ENCODE measurements at places on chromosomes 2 and 18.

- DNase-seq: no peak
These were observed 94.5 kb downstream of the MTCL1 start for GRCh38 chr18:8799596-8800441.

GRCh38 chr2:18345848-18346247 is 214.6 kb downstream of the RDH14 start:
- no peak for DNase-seq

GRCh38 chr2:226618544-226618874 is 181.1 kb downstream of the IRS1 start:
- no peak for DNase-seq

DNA sequence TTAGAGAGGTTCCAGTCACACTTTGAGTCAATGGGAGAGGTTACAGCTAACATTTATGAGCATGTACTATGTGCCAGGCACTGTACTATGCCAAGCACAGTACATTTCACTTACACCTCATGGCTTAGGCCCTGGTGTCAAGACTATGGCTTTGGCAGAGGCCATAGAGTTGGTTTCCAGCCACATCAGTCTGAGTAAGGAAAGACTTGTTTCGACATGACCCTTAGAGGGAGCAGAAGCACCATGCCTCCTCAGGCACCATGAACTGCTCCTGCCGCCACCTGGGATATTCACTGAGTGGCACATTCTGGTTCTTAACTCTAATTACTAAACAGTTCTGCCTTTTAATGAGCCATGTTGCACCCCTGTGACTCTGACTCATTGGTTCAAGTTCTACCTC is 12.7 kb downstream of the DGUOK start:
- peak; percentile 40 for DNase-seq

DNA sequence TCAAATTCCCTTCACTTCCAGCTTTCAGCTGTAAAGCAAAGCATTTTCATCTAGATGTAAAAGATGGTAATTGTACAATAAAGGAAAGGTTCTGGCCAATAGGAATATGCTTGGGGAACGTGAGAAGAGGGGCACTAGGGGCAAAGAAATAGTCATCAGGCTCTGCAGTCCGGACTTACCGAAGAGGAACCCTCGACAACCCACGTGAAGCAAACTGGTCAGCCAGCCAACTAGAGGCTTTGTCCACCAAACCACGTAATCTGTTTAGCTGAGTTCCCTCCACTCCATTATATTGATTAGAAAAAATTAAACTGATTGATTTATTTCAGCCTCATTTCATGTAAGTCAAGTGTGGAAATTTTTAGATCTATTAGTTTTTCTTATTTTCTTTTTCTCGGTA is 300.4 kb upstream of the FANCL start:
- no peak for DNase-seq

- DNase-seq: no peak
These were observed 810.6 kb upstream of the PIK3C3 start for GRCh38 chr18:41144441-41144840.

GRCh38 chr18:51074605-51075004 is 44.6 kb downstream of the SMAD4 start:
- no peak for DNase-seq

DNA sequence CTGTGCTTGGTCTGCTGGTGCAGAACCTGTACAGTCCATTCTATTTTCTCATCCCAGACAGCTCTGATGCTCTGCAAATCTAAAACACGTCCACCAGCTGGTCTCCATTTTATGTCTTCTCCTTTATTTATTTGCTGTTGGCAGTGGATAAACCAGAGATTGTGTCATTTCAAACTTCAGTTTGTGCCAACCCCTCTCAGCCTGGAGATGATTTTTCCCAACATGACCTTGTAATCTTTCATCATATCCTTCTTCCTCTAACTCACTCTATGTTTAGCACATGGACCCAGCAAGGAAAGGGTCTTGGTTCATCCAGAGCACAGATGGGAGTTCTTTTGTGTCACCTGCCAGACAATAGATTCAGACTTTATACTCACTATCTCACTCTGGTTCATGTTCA is 273.2 kb downstream of the MTX2 start:
- no peak for DNase-seq

DNA sequence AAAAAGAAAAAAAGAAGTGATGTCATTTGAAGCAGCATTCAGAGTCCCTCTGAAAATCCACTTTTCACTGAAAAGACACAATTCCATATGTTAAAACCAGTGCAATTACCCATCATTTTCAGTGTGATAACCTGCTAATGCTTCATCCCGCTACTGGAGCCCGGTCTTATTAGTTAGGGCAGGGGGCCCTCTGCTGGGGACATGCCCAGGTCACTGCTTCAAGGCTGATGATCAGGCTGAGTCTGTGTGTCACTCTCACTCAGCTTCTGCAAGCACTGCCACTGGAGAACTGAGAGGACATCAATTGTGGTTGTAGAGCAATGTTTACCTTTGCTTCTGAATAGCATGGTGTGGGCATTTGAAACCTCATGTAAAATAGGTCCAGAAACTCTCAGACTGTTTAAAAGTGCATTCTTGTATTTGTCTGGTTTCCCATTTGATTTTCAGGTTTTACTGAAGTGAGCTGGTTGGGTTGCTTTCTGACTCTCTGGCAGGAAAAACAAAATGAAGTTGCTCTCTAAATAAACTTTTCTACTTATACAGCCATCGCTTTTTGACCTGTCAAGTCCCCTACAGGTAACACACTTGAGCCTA is 49.2 kb upstream of the NXPH2 start:
- peak; percentile 10 for DNase-seq

DNA sequence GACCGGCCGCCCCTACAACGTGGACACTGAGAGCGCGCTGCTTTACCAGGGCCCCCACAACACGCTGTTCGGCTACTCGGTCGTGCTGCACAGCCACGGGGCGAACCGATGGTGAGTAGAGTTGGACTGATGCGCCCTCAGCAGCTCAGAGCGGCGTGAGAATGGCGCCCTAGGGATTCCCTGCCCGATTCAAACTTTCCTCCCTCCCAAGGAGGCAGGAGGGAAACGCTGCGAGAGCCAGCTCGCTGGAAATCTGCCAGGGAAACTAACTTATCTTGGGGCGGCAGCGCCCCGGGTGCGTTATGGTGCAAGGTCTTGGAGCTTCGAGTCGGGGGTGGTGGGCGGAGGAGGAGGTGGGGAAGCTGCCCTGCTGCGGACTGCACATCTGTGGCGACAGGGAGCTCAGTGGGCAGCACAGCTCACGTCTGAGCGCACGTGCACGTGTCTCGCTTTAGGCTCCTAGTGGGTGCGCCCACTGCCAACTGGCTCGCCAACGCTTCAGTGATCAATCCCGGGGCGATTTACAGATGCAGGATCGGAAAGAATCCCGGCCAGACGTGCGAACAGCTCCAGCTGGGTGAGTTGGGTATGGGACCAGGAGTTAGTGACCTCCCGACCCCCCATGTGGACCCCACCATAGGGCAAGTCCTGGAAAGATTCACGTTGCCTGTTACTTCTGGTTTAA is 697 bp downstream of the ITGA4 start:
- DNase-seq: peak; percentile 58

- DNase-seq: no peak
These were observed 42.2 kb downstream of the KIDINS220 start for GRCh38 chr2:8794923-8795825.

- DNase-seq: no peak
These were observed 16.0 kb upstream of the DCTN1 start for GRCh38 chr2:74396149-74396548.

DNA sequence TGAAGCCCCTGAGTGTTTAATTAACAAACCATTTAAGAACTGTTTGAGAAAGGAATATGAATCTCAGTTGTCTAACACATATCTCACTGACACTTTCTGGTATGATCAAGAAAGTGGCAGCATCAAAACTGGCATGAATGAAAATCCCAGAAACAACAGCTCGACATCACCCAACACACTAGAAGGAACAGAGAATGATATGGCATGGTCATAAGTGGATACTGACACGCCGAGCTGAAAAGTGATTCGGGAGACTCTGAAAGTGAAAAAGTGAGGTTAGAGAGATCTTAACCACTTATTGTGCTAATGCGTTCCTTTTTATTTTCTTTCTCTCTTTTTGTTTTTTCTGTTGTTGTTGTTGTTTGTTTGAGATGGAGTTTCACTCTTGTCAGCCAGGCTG is 37.9 kb downstream of the MRPL35 start:
- DNase-seq: no peak

DNA sequence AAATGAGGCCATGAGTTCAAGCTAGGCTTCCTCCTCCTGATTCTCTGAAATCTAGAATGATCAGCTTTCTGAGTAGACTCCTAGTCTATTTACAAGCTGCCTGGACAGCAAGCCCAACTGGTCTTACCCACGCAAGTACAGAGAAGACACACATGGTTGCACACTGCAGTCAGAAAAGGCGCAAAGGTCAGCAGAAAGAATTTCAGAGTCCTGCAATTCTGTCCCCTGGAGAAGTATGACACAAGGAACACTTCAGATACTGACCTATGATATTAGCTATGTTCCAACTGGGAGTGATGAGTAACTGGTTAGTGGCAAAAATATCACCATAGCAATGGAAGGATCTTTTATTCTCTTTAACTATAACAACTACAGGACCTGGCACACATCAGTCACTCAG is 336.1 kb upstream of the PKDCC start:
- DNase-seq: no peak

GRCh38 chr18:39326772-39327171 is 1761.2 kb upstream of the CELF4 start:
- DNase-seq: no peak

GRCh38 chr2:202432776-202433175 is 56.6 kb downstream of the BMPR2 start:
- DNase-seq: no peak

GRCh38 chr2:34567128-34567527 is 968.0 kb upstream of the FAM98A start:
- no peak for DNase-seq

DNA sequence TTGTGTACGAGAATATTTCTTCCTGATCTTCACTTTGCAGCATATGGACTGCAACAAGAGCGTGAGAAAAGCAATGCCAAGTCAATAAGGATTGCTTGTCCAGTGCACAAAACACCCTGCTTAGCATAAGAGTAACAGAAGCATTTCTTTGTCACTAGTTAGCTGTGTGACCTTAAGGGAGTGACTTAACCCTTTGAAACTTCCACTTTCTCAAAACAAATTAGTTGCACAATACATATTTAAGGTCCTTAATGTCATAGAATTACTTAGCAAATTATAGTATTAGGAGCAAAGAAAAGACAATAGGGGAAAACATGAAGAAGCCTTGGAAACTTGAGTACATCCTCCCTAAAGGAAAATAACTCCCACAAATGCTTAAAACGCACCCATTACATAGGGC is 230.1 kb downstream of the RNF152 start:
- no peak for DNase-seq

GRCh38 chr2:121905201-121905600 is 149.8 kb downstream of the TSN start:
- DNase-seq: no peak

Data from CD4-positive, alpha-beta T cell treated with Interleukin-4 for 1 hour (primary cell).